ENCODE measurements at places on chromosomes 7 and 10. TPM values are rescaled to one million over a fixed set of nuclear protein-coding genes. Genes with fewer than 3 reads are reported as not detected.

The SLC16A12 gene
- 0.48 TPM for total RNA-seq

The CCDC3 gene
- 1.00 TPM for total RNA-seq

The ECHDC3 gene
- 4.0 TPM for total RNA-seq

The PLAU gene
- 8.0 TPM for total RNA-seq

The TLX1 gene
- total RNA-seq = not detected

The SPDYE2B gene
- total RNA-seq = not detected

The TMEM196 gene
- not detected for total RNA-seq

The TPK1 gene
- 14.2 TPM for total RNA-seq

The FBXL15 gene
- total RNA-seq = 44.5 TPM

The FFAR4 gene
- total RNA-seq = 0.75 TPM

The TIAL1 gene
- total RNA-seq = 67.3 TPM

The NOS3 gene
- total RNA-seq = 3.5 TPM

Measured in transverse colon (tissue), 4 donors.